ENCODE measurements at places on chromosomes 16 and 17. TPM values are rescaled to one million over a fixed set of nuclear protein-coding genes. Genes with fewer than 3 reads are reported as not detected.
A peak's percentile ranks its signal among the peaks of the same experiment; 100 is the strongest.

GRCh38 chr17:14061666-14062560 lies 7.4 kb upstream of the COX10 start:
- no peak for DNase-seq

GRCh38 chr17:38851434-38851833 lies 2.1 kb downstream of the RPL23 start:
- DNase-seq = no peak

The RHBDF1 gene
- not detected for total RNA-seq

DNA sequence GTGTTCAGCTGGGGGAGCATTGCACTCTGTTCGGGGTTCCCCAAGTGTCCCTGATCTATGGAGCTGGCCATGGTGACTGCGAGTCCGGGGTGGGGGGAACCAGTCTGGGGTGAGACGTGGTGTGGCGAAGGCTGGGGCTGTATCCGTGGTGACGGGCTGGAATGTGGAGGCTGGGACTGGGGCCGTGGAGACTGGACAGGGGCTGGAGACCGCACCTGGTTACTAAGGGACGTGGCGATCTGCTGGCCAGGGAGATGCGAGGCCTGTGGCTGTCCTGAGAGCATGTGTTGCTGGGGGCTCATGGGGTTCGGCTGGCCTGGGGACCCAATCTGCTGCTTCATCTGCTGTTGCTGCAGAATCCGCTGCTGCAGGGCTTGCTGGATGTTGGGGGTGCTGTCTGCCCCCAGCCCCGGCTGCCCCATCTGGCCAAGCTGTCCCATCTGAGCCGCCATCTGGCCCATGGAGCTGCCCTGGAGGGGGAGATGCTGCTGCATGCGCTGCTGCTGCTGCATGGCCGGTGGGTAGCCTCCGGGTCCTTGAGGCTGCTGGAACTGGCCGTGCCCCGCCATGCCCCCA lies 10.6 kb upstream of the TRAP1 start:
- DNase-seq = no peak

The STH gene
- not detected for total RNA-seq

DNA sequence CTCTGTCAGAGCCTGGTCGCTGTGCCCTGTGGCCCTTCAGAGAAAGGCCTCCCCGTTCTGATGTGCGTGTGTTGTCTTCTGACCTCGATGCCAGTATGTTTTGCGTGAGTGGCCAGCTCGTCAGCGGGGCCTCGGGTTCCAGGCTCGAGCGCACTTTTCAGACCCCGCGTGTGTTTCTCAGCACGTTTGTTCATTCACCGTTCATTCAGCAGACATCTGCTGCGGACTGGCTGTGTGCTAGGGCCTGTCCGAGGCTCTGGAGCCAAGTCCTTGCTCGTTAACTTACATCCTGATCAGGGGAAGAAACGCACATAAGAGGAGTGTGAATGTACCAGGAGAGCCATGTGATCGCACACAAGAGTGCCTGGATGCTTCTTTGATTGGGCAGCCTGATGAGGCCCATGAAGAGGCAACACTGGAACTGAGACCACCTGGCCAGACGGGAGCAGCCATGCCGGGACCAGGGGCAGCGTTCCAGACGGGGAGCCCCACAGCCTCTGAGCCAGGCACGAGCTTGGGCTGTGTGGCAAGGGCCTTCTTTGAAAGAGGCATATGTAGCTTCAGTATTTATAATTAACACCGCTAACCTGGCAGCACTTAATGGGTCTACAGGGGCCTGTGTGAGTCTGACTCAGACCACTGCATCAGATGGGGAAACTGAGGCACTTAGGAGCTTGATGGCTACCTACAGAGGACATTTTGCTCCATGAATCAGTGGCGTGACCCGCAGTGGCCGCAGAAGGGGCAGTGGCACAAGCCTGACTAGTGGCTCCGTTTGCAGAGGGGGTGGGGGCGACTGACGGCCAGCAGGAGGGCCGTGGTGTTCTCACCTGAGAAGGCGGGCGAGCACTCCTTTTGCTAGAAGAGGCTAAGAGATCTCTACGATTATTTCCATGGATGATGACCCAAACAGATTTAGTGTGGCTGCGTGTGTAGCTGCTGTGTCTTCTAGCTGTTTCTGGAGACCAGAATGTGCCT lies 187.9 kb upstream of the CHMP6 start:
- no peak for DNase-seq

The XAF1 gene
- 40.7 TPM for total RNA-seq

- peak; percentile 78 for DNase-seq
Observed at GRCh38 chr17:6831661-6832263, at the start of gene TEKT1. Gene TEKT1, minus strand, starts transcription at chr17:6831729. Its CDS starts 1,353 bp downstream, at chr17:6830376.

- no peak for DNase-seq
Observed at GRCh38 chr17:32275060-32276042, 9.7 kb downstream of the RHBDL3 start.

The CHST4 gene
- total RNA-seq = not detected

All from naive thymus-derived CD8-positive, alpha-beta T cell (primary cell).